ENCODE measurements at places on chromosomes 4 and X.

DNA sequence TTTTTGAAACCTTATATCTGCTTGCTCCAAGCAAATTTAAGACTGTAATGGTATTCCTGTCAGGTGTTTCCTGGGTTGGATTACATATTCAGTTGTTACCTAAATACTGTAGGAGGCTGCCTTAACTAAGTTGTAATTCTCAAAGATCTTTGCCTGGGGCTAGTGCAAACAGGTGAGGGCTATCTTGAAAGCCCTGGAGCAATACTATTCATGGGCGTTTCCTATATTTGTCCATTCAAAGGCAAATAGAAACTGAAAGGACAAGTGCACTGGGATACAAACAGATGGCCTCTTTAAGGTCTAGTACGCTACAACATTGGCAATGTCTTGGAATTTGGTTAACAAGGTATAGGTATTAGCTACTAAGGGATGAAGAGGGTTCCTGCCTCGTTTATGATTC is 84.1 kb upstream of the CT45A1 start:
- DNase-seq: no peak

DNA sequence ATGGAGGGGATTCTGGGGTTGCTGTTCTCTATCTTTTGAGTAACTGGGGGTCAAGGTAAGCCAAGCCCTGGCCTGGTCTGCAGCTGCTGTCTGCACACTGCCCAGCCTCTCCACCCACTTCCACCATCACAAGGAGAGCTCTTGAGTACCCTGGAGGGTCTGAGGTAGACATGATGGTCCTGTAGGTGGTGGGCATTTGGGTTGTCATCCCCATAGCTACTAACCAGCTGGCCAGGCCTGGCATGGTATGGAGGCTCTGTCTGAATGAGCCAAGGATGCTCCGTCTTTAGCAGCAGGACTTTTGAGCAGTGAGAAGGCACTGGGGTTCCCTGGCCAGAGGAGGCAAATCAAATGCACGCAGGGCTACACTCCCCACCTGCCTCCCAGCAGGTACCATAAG is 82.7 kb downstream of the NHSL2 start:
- no peak for DNase-seq

GRCh38 chr4:109548655-109549054 is 11.4 kb upstream of the MCUB start:
- DNase-seq: no peak

DNA sequence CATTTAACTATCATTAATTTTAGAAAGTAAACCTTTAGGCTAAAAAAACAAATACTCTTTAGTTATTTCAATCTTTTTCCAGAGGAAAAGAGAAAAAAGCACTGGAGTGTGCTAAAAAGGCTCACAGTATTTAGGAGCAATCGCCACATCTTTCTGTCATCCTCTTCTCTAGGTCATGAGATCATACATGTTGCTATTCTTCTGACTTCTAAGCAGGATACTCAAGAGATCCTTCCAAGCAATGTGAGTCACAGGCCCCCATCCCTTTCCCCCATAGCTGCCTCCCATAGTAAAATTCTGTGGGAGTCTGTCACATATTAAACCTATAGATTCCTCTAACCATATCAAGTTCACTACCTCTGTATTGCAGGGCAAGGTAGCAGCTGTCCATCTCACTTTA is 7.7 kb downstream of the EDNRA start:
- no peak for DNase-seq

DNA sequence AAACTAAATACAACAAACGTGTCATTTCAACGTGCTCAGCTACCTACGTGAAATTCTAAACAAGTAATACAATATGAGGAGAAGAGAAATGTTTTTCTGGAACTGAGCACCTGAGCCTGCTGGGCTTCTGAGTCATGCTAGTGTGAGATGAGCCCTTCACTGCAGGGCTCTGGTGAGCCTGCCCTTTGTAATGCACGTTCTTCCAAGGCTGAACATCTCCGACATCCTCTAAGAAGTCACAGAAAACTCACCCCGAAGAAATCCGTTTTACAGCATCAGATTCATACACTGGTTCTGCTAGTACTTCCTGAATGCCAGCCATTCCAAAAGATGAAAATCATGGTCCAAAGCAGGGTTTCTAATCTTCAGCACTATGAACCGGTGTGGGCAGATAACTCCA is 157.1 kb downstream of the AMELX start:
- DNase-seq: no peak

DNA sequence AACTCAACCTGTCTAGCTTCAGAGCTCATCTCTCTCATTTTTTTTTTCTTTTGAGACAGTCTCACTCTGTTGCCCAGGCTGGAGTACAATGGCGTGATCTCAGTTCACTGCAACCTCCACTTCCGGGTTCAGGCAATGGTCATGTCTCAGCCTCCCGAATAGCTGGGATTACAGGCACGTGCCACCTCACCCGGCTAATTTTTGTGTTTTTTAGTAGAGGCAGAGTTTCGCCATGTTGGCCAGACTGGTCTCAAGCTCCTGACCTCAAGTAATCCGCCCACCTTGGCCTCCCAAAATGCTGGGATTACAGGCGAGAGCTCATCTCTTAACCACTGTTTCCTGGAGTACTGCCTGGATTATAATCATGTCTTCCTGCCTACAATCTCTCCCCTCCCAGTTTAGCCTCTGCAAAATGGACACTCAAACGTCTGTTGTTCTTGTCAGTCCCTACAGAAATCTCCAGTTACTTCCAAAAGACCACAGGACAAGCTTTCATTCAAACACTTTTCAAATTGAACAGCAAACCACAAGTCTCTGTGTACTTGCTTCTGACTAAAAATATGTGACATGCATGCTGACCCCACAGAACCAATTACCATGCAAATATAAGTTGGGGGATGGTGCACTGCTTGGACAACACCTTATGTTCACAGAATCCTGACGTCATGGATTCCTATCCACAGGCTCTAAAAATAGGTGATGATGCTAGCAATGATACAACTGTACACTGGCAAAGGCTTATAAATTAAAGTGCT is 137.2 kb downstream of the SH3KBP1 start:
- DNase-seq: no peak

DNA sequence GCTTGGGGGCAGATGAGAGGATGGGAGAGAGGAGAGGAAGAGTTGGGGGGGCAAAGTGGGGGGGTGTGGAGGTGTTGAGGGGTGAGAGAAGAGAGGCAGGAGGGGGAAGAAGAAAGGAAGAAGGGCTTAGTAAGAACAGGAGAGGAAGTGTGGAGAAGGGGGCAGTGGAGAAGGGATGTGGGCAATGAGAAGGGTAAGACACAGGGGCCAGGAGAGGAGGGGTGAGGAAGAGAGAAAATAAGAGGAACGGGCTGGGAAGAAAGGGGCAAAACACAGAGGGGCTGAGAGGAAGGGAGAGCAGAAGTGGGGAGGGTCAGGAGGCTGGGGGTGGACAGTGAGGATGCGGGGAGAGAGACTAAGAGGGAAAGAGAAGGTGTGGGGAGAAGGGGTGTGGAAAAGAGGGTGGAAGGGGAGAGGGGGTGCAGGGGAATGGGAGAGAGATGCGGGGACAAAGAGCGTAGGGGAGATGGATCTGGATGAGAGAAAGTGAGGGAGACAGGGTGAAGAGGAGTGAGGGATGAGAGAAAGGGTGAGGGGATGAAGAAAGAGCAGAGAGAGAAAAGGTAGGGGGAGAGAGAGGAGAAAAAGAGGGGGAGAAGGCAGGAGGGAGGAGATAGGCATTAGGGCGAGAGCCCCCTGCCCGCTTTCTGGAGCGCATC is 12.9 kb downstream of the SH3KBP1 start:
- no peak for DNase-seq
